NCI-H446 treated with DMSO at 0.1 percent for 48 hours (cell line): ENCODE measurements at places on chromosomes 5 and 9.
A peak's percentile ranks its signal among the peaks of the same experiment; 100 is the strongest.

DNA sequence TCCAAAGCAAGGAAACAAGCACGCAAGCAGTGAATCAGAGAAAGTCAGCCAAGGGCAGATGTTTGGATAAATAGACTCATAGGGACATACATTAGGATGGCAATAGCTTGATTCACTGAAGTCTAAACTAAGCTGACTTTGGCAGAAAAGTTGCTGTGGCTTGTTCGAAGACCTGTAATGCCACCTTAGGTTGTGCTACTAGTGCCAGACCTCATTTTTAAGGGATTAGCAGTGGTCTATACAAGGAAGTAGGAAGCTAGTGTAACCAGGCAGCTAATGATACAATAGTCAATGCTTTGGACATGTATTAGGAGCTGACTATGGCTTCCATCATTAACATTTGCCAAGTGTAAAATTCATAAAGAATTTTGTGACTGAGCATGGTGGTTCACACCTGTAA, 63.1 kb downstream of the FCHO2 start:
- DNase-seq, result no peak

- DNase-seq, result peak; percentile 36
Observed at GRCh38 chr5:103617090-103617489, 54.5 kb upstream of the NUDT12 start.

DNA sequence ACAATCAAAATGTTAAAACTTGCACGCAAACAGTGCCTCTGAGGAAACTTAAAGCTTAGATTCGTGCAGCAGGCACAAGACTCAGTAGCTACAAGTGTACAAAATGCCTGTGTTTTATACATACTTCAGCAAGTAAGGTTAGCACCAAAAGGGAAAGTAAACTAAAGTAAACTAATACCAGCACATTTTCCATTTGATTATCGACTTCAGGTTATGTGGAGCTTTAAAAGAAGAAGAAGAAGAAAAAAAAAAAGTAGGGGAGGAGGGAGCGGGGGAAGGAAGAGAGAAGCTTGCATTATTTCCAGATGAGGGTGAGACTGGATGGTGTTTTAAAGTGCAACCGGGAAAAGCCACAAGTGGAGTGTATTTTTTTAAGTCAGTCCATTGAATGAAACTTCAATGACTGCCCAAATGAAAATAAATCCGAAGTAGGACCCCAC, 596 bp upstream of the ADAMTS6 start:
- no peak for DNase-seq

GRCh38 chr9:110291921-110292557, 35.7 kb upstream of the TXN start:
- no peak for DNase-seq

- no peak for DNase-seq
Observed at GRCh38 chr5:100768221-100768620, 134.9 kb downstream of the ST8SIA4 start.

- no peak for DNase-seq
Observed at GRCh38 chr5:75964008-75964407, 119.2 kb upstream of the SV2C start.

DNA sequence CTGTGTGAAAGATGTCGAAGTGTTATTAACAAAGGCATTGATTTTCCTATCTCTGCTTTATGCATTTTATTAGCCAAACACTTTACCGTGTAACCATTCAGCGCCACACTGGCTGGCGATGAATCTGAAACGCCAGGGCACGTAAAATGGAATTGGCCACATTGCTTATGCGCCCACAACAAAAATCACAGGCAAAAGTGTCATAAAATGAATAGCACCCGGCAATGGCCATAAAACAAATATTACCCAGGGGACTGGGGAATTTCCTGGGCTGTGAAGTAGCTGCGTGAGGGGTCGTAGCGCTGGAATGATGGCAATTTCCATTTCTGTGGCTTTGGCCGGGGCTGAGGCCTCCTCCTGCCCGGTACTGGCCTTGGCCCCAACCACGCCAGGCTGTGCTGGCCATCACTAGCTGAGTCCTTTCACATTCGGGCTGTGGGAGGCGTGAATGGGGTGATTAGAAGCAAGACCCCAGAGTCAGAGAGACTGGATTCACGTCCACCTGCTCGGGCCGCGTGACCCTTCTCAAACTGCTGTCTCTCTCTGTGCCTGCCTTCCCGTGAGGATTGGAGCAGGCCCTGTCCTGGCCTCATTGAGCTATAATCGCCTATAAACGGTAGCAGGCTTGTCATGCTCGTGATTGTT, 254.5 kb downstream of the PBX3 start:
- no peak for DNase-seq

- no peak for DNase-seq
Observed at GRCh38 chr5:72841756-72842535, 25.5 kb downstream of the TNPO1 start.

- DNase-seq, result no peak
Observed at GRCh38 chr9:91386765-91387164, 25.0 kb upstream of the AUH start.

- DNase-seq, result no peak
Observed at GRCh38 chr9:136865041-136865767, 904 bp downstream of the EDF1 start.

- no peak for DNase-seq
Observed at GRCh38 chr5:33854733-33855151, 37.0 kb downstream of the ADAMTS12 start.

DNA sequence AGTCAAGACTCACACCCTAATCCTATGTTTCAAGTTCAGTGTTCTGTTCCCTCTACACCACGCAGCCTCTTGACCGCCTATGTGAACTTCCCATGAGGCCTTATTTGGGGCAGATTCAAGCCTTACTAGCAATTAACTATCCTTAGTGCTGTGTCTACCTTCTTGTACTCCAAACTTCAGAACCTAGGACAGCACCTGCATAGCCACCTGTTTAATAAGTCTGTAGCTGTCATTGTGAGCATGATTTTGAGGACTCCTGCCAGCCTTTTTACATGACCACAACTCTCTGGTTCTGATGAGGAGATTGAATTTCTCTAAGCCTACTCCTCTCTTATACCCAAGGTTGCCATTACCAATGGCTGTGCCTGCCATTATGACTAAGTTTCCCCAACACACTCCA, 50.8 kb upstream of the PCSK1 start:
- no peak for DNase-seq

GRCh38 chr9:134969156-134970045, 51.7 kb upstream of the FCN1 start:
- DNase-seq, result no peak

DNA sequence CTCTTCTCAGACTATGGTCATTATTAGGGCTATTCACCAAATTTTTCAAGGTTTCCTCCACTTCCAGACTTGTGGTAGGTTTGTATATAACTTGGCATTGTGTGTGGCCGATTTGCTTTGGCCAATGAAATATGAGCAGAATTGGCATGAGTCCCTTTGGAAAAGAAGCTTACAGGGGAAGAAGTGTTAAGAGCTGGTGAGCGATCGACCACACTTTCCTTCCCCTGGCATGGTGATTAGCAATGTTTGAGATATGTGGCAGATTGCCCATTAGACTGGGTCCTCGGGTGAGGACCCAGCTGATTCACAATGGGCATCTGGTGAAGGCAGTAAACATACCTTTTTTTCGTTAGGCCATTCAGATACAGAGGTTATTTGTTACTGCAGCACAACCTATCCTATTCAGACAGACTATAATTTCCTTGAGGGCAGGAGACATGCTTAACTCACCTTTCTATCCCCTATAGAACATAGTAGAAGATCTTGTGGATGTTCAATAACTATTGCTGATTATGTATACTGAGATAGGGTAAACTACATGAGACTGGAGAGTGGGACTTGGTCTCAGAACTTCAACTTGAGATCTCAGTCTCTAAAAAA, 62.8 kb upstream of the KLF9 start:
- peak; percentile 35 for DNase-seq

GRCh38 chr5:82821846-82822633, 255.2 kb downstream of the TMEM167A start:
- DNase-seq, result no peak

DNA sequence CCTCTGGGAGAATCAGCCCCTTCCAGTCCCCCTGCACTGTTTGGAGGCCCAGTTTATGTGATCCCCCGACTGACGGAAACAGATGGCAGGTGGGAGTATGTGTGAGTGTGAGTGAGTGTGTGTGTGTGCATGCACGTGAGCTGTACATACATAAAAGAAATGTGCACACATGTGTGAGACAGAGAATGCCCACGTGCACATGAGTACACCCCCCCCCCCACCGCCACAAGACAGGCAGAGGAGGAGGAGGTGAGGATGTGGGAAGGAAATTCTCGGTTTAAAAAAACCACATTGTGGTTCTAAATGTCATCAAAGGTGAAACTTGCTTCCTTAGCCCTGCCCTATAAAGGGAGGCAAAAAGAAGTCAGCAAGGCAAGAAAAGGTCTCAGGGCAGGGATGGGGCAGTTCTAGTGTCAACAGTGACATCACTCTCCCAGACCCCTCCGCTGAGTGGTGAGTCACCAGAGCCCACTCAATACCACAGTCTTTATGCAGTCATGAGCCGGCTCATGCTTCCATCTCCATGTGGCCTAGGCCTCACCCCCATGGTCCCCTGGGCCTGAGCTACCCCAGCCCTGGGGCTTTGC, 79.2 kb upstream of the HSPA9 start:
- DNase-seq, result no peak

- DNase-seq, result peak; percentile 75
Observed at GRCh38 chr5:107147589-107147988, 523.1 kb downstream of the EFNA5 start.

DNA sequence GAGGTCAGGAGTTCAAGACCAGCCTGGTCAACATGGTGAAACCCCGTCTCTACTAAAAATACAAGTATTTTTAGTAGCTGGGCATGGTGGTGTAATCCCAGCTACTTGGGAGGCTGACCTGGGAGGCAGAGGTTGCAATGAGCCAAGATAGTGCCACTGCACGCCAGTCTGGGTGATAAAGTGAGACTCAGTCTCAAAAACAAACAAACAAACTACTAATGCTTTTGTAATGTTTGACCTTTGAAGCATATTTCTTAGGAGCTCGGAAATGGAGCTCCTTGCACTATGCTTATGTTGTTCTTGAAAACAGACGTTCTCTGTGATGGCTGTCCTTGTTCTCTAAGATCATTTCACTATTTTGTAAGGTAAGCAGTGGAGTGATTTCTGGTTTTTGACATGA, 6.0 kb downstream of the F2RL2 start:
- DNase-seq, result no peak

GRCh38 chr5:76831110-76831452, 12.3 kb downstream of the F2RL1 start:
- no peak for DNase-seq

DNA sequence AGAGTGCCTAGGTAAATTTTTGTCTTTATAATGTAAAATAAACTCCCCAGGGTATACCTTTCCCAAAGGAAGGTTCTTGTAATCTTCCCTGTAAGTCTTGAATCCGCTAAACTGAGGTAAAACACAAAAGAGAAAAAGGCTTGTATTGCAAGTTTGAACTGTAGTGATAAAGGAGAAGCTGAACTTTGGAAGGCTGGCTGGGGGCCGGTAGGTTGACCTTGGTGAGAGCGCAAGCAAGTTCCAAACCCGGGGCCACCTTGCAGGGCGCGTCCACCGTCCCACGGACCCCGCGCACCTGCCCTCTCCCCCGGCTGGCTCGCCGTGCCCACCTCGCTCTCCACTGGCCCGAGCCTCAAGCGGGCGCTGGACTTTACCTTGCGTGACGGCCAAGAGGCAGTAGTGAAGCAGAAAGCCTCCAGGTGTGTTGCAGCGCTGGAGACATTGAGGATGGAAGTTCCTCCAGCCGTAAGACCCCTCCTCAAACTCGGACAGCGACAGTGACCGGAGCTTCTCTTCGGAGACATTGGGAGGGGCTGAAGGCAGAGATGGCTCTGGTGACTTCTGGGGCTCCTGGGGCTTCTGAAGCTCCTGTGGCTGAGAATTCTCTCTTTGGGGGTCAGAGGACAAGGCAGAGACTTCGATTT, 428 bp downstream of the SLCO4C1 start:
- DNase-seq, result no peak

DNA sequence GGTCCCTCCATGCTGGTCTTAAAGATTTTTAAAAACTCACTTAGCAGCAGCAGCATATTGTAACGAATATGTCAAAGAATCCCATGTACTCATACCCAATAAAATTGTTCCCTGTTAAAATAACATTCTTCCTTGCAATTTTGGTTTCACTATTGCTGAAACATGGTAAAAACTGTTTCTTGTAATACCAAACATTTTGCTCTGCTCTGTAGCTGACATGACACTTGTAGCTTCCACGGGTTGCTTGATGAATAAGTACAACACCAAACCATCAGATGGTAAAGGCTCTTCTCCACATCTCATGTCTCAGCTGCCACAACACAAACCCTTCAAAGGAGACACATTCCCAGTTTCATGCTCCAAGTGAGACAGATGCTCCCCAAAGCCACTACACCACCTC, 180.7 kb upstream of the PTGER4 start:
- no peak for DNase-seq

- DNase-seq, result peak; percentile 64
Observed at GRCh38 chr5:87650284-87650683, 237.6 kb upstream of the CCNH start.

DNA sequence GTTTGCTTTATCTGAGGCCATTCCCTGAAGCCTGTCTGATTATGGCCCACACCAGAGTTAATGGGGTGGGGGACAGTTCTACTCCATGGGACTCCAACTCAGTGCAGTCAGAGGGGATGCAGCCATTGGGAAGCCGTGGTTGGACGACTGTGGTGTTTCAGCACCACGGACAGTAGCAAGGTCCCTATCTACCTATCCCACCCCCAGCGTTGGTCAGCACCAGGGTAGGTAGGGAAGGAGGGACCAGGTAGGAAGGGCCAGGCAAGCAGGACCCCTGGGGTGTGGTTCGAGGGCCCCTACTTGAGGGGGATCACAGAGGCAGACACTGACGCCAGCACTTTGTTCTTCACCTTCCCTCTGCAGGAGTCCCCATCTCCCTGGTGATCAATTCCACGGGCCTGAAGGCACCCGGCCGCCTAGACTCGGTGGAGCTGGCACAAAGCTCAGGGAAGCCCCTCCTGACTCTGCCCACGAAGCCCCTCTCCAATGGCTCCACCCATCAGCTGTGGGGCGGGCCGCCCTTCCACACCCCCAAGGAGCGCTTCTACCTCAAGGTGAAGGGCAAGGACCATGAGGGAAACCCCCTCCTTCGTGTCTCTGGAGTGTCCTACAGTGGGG, 33.2 kb downstream of the HMCN2 start:
- DNase-seq, result no peak

- DNase-seq, result no peak
Observed at GRCh38 chr5:107634981-107635848, 35.5 kb downstream of the EFNA5 start.
